ENCODE measurements at places on chromosomes 16 and 17. TPM values are rescaled to one million over a fixed set of nuclear protein-coding genes. Genes with fewer than 3 reads are reported as not detected.

- no peak overlapping the region for H3K4me3 ChIP-seq
- no peaks in the 10 kb centered on the region for H3K27me3 ChIP-seq
- H3K36me3 ChIP-seq: no peaks in the 10 kb centered on the region
- no peak overlapping the region for H3K27ac ChIP-seq
- DNase-seq: no peak
- no peaks in the 10 kb centered on the region for H3K4me1 ChIP-seq
Measured at GRCh38 chr16:81080233-81080632, 3.2 kb upstream of the C16orf46 start.

GRCh38 chr16:68396481-68396880 is 51.8 kb downstream of the SMPD3 start:
- no peak overlapping the region for H3K27ac ChIP-seq
- no peak overlapping the region for H3K4me3 ChIP-seq
- no peaks in the 10 kb centered on the region for H3K4me1 ChIP-seq
- DNase-seq: no peak
- no peaks in the 10 kb centered on the region for H3K27me3 ChIP-seq
- no peaks in the 10 kb centered on the region for H3K36me3 ChIP-seq

GRCh38 chr16:67841198-67841815 is 813 bp upstream of the THAP11 start:
- H3K27ac ChIP-seq: peak overlapping the region; percentile 99
- H3K4me1 ChIP-seq: peaks cover 14% of the 10 kb centered on the region
- H3K27me3 ChIP-seq: no peaks in the 10 kb centered on the region
- no peaks in the 10 kb centered on the region for H3K36me3 ChIP-seq
- peak overlapping the region; percentile 79 for H3K4me3 ChIP-seq

DNA sequence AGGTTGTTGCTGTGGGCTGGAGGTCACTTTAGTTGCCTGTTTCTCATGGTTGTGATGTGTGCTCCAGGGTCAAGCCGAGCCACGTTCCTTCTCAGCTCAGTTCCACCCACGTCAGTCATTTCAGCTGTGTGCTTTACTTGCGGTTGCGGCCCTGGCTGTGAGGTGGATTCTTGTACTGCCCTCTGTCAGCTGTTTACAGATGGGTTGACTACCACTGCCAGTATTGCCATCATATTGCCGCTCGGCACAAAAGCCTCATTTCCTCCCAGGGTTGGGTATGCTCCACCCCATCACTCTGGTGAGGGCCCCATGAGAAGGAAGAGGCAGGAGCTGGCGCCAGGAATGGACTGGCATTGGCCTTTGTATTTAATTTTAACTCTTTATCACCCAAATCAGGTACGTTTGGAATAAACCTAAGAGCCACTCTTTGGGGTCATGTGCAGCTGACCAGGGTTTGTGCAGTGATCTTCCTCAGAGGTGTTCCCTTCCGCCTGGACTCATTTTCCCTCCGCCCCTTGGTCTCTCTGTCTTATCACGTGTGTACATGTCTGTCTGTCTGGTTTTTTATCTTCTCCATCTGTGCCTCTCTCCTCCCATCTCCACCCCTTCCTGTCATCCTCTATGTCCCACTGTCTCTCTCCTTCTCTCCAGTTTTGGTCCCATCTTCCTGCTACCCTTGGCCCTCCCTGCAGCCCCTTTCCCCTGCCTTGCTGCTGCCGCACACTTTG is 25.0 kb downstream of the METTL22 start:
- H3K27ac ChIP-seq: no peak overlapping the region
- no peak overlapping the region for H3K4me3 ChIP-seq
- no peak for DNase-seq
- H3K27me3 ChIP-seq: no peaks in the 10 kb centered on the region

DNA sequence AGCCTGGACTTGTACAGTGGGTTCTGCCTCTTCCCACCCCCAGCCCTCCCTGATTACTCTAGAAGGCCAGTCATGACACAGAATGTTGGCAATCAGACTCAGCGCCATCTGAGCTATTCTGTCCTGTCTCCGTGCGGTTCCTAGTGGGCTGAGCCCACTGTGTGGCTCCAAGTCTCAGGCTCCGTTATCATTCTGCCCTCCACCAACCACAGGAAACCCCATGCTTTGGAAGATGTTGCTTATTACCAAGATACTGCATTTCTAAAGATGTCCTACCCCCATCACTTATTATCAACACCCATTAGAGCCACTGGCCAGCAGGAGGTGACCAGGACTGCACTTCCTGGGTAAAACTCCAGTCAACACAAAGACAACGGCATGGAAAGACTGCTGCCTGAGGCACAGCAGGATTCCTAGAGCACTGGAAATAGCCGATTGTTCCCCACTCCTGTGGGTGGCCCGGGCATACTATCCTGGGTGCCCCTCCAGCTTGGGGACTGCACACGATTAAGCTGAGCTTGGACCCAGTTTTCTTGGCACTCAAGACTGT is 133.6 kb downstream of the AATF start:
- H3K36me3 ChIP-seq: no peaks in the 10 kb centered on the region
- H3K4me3 ChIP-seq: no peak overlapping the region
- H3K4me1 ChIP-seq: no peaks in the 10 kb centered on the region

GRCh38 chr17:9299695-9300094 is 275.9 kb downstream of the STX8 start:
- no peaks in the 10 kb centered on the region for H3K4me1 ChIP-seq
- no peak for DNase-seq
- no peaks in the 10 kb centered on the region for H3K36me3 ChIP-seq
- H3K27me3 ChIP-seq: no peaks in the 10 kb centered on the region
- H3K27ac ChIP-seq: no peak overlapping the region

- peak overlapping the region; percentile 38 for H3K27ac ChIP-seq
- DNase-seq: no peak
- H3K4me1 ChIP-seq: peaks cover 15% of the 10 kb centered on the region
- H3K27me3 ChIP-seq: no peaks in the 10 kb centered on the region
- H3K36me3 ChIP-seq: no peaks in the 10 kb centered on the region
Measured at GRCh38 chr16:11074131-11074530, 129.8 kb downstream of the CLEC16A start.

DNA sequence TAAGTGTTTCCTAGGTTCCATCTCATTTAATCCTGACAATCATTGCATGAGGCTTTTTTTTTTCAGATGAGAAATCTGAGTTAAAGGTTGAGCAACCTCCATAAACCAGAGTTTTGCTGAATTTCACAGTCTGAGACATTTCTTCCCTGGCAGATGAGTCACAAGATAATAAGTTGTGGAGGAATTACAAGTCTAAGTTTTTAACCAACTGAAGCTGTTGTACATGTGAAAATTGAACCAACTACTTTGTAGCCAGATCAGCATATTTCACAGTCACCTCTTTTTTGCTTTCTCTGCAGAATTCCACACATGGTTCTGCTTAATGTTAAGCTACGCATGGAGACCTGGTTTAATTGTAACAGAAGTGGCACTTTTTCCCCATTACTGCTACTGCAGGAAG is 765.6 kb downstream of the CDH11 start:
- DNase-seq: no peak
- H3K4me3 ChIP-seq: no peak overlapping the region
- no peaks in the 10 kb centered on the region for H3K36me3 ChIP-seq
- no peaks in the 10 kb centered on the region for H3K27me3 ChIP-seq
- no peaks in the 10 kb centered on the region for H3K4me1 ChIP-seq

GRCh38 chr16:19304750-19305149 is 19.2 kb downstream of the CLEC19A start:
- no peak for DNase-seq
- H3K27ac ChIP-seq: no peak overlapping the region
- no peaks in the 10 kb centered on the region for H3K36me3 ChIP-seq
- no peaks in the 10 kb centered on the region for H3K27me3 ChIP-seq

- H3K36me3 ChIP-seq: no peaks in the 10 kb centered on the region
- H3K4me1 ChIP-seq: no peaks in the 10 kb centered on the region
- H3K4me3 ChIP-seq: no peak overlapping the region
Measured at GRCh38 chr17:46916211-46916610, 6.7 kb upstream of the GOSR2 start.

- peak; percentile 94 for DNase-seq
- no peaks in the 10 kb centered on the region for H3K4me1 ChIP-seq
- peak overlapping the region; percentile 75 for H3K27ac ChIP-seq
- H3K4me3 ChIP-seq: peak overlapping the region; percentile 92
Measured at GRCh38 chr17:73231841-73232586, 29.7 kb downstream of the CPSF4L start.

GRCh38 chr17:50899559-50900319 is 33.6 kb upstream of the TOB1 start:
- H3K4me3 ChIP-seq: no peak overlapping the region
- H3K4me1 ChIP-seq: no peaks in the 10 kb centered on the region
- H3K27ac ChIP-seq: no peak overlapping the region
- H3K27me3 ChIP-seq: no peaks in the 10 kb centered on the region
- no peaks in the 10 kb centered on the region for H3K36me3 ChIP-seq

- H3K27me3 ChIP-seq: peaks cover 4% of the 10 kb centered on the region
- no peaks in the 10 kb centered on the region for H3K4me1 ChIP-seq
- no peak overlapping the region for H3K27ac ChIP-seq
- no peaks in the 10 kb centered on the region for H3K36me3 ChIP-seq
- H3K4me3 ChIP-seq: no peak overlapping the region
- peak; percentile 37 for DNase-seq
Measured at GRCh38 chr17:49016775-49017463, 19.7 kb downstream of the IGF2BP1 start.

GRCh38 chr17:44599298-44600175 is 42.3 kb downstream of the FZD2 start:
- peak; percentile 89 for DNase-seq
- no peak overlapping the region for H3K4me3 ChIP-seq
- H3K4me1 ChIP-seq: no peaks in the 10 kb centered on the region

GRCh38 chr16:51753467-51754127 is 602.5 kb upstream of the SALL1 start:
- H3K27me3 ChIP-seq: no peaks in the 10 kb centered on the region
- H3K4me3 ChIP-seq: no peak overlapping the region
- H3K4me1 ChIP-seq: no peaks in the 10 kb centered on the region

DNA sequence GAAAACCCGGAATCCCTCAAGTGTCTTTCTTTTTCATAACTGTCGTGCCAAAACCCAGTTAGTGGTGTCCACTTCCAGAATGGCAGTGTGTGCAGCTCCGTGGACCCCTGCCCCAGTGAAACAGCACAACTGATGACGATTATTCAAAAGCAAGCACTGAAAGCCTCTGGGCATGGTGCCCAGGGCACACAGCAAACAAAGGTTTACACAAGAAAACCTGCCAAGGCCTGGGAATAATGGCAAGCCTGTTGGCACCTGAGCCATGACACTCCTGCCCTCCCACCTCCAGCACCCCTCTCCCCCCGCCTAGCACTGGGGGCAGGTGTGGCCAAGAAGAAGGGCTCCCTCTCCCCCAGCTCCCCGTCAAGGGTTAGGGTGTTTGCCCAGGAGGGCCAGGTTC is 2.8 kb downstream of the PKMYT1 start:
- no peak overlapping the region for H3K4me3 ChIP-seq
- DNase-seq: no peak
- no peaks in the 10 kb centered on the region for H3K36me3 ChIP-seq
- H3K27me3 ChIP-seq: no peaks in the 10 kb centered on the region

GRCh38 chr16:72715267-72715666 is 332.7 kb downstream of the ZFHX3 start:
- H3K27me3 ChIP-seq: no peaks in the 10 kb centered on the region
- H3K36me3 ChIP-seq: no peaks in the 10 kb centered on the region
- H3K4me3 ChIP-seq: no peak overlapping the region
- no peaks in the 10 kb centered on the region for H3K4me1 ChIP-seq
- DNase-seq: no peak
- H3K27ac ChIP-seq: no peak overlapping the region

GRCh38 chr17:7951143-7951792 is 19.3 kb downstream of the CNTROB start:
- DNase-seq: no peak
- no peak overlapping the region for H3K4me3 ChIP-seq
- no peaks in the 10 kb centered on the region for H3K36me3 ChIP-seq
- H3K27ac ChIP-seq: peak overlapping the region; percentile 74
- no peaks in the 10 kb centered on the region for H3K4me1 ChIP-seq
- no peaks in the 10 kb centered on the region for H3K27me3 ChIP-seq

- H3K36me3 ChIP-seq: no peaks in the 10 kb centered on the region
- H3K4me1 ChIP-seq: no peaks in the 10 kb centered on the region
- no peak overlapping the region for H3K4me3 ChIP-seq
- no peaks in the 10 kb centered on the region for H3K27me3 ChIP-seq
- DNase-seq: no peak
- H3K27ac ChIP-seq: no peak overlapping the region
Measured at GRCh38 chr16:69239851-69240250, 52.9 kb downstream of the SNTB2 start.

DNA sequence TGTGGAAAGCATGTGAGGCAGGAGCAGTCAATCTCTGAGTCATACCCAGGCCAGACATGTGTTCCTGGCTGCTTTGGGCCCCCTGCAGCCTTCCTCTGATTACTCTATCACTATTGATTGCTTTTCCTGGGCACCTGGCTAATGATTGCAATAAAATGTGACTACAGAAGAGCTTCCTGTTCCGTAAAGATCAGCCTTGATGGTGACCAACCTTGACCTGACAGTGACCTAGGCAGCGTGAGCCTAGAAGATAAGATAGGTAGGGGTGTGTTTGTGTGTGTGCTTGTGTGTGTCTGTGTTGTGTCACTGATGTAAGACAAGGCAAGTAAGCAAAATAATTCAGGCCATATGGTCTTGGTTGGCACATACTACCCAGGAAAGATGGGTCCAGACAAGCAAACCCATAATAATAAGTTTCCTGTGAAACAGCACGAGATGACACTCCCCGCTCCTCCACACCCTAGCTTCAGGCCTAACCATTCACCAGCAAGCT is 367.7 kb upstream of the CDH11 start:
- no peak overlapping the region for H3K4me3 ChIP-seq
- H3K27me3 ChIP-seq: no peaks in the 10 kb centered on the region
- H3K4me1 ChIP-seq: no peaks in the 10 kb centered on the region
- no peak for DNase-seq
- no peak overlapping the region for H3K27ac ChIP-seq

DNA sequence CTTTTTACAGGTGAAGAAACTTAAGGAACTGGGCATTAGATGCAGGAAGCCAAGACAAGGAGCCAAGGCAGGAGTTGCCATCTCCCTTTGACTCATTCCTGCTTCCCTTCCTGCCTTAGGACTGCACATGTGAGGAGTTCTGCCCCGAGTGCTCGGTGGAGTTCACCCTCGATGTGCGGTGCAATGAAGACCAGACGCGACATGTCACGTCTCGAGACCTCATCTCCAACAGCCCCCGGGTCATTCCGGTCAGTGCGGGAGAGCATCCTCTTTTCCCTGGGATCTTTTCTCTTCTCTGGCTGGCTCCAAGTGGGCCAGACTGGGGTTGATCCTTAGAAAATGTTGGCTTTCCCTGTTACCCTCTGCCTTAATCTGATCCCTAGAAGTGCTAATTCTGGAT is 6.6 kb downstream of the POLR2C start:
- no peak for DNase-seq
- no peak overlapping the region for H3K27ac ChIP-seq
- H3K4me3 ChIP-seq: no peak overlapping the region
- H3K36me3 ChIP-seq: no peaks in the 10 kb centered on the region
- no peaks in the 10 kb centered on the region for H3K27me3 ChIP-seq
- H3K4me1 ChIP-seq: peaks cover 4% of the 10 kb centered on the region

GRCh38 chr17:40506786-40507185 is 5.4 kb upstream of the TNS4 start:
- H3K4me3 ChIP-seq: no peak overlapping the region
- no peaks in the 10 kb centered on the region for H3K27me3 ChIP-seq
- H3K27ac ChIP-seq: no peak overlapping the region

The CD300E gene
- total RNA-seq: not detected

The EZH1 gene
- total RNA-seq: 31.5 TPM

The KRTAP2-1 gene
- total RNA-seq: not detected

The RHBDL1 gene
- not detected for total RNA-seq

The TBX21 gene
- total RNA-seq: 0.51 TPM

The ZG16 gene
- not detected for total RNA-seq

The GDPD1 gene
- total RNA-seq: 0.88 TPM

The FA2H gene
- total RNA-seq: not detected

The SMIM36 gene
- not detected for total RNA-seq

The HID1 gene
- 9.7 TPM for total RNA-seq

The CDK3 gene
- 9.6 TPM for total RNA-seq

The RANBP10 gene
- 22.7 TPM for total RNA-seq

The TBC1D3E gene
- not detected for total RNA-seq

The CACNG5 gene
- total RNA-seq: not detected

The KRTAP1-3 gene
- not detected for total RNA-seq

The SLC2A4 gene
- total RNA-seq: 2.6 TPM

The FOXJ1 gene
- total RNA-seq: 14.0 TPM

Measured in uterus (tissue), 4 donors.